ENCODE measurements at places on chromosomes 13 and 19.

DNA sequence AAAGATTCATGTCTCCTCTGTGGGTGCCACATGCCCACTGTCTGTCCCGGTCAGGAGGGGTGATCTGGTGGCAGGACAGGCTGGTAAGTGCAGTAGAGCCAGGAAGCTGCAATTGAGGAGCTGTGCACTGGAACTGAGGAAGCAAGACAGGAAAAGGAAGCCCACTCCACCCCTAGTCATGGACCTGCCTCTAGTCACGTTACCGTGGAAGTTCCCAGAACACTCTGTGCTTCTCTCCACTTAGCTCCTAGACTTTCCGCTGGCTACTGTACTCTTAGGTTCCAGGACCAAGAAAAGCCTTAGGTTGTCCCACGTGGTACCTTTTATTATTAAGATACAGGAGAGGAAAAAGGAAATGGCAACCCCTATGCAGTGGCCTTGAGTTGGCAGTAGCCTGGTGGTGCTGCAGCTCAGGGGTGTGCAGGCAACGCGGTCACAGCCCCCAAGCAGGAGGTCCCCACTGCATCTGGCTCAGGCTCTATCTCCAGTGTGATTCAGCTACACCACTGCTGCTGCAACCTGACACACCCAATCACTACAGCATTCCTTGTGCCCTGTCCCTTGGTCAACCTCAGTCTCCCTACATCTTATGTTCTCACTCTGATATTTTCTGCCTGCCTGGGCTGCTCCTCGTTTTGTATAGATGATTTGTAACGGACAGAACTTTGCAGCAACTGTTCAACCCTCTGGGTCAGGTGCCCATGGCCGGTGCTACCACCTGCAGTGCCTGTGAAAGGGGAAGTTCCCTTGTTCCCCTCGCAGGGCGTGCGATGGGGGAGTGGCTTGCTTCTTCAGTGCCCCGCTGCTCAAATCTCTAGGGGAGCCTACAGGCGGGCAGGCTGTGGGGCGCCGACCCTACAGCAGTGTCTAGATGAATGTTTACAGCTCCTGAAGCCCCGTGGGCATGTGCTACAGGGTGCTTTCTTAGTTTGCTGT, 24.4 kb upstream of the GPR12 start:
- DNase-seq = peak; percentile 83

DNA sequence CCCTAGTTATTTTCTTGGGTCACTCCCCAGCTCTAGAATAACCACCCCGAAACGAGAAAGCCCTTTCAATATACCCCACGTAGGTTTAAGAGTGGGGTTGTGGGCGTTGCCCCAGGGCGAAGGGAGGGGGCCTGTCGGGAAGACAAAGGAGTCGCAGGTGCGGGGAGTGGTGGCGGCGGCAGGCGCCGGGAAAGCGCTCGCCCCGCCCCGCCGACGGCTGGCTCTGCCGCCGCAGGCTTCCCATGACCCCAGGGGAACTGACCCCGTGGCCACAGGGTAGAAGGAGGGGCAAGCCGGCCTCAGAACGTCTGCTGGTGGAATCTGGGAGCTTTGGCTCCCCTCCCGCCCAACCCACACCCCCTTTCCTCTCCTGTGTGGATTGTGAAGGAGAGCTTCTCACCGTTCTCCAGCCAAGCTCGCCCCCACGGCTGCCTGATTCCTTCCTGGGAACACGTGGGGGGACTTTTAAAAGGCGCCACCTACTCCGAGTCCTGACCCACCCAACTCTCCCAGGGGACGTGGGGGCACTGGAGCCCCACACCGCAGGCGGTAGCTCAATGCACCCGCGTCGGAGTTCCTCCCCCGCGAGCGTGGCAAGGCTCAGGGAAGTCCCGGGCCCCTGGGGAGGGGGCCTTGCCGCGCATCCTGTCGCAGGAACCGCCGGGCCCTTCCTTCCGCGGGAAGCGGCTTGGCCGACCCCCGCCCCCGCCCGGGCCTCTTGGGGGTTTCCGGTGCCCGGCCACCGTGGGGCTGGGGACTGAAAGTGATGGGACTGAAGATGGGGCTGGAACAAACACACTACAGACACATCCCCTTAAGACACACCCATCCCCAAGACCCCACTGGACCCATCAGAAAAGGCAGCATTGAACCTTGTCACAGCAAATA, 5.5 kb downstream of the IER2 start:
- DNase-seq = peak; percentile 77

- no peak for DNase-seq
Observed at GRCh38 chr13:111065698-111066097, 49.4 kb upstream of the ARHGEF7 start.

DNA sequence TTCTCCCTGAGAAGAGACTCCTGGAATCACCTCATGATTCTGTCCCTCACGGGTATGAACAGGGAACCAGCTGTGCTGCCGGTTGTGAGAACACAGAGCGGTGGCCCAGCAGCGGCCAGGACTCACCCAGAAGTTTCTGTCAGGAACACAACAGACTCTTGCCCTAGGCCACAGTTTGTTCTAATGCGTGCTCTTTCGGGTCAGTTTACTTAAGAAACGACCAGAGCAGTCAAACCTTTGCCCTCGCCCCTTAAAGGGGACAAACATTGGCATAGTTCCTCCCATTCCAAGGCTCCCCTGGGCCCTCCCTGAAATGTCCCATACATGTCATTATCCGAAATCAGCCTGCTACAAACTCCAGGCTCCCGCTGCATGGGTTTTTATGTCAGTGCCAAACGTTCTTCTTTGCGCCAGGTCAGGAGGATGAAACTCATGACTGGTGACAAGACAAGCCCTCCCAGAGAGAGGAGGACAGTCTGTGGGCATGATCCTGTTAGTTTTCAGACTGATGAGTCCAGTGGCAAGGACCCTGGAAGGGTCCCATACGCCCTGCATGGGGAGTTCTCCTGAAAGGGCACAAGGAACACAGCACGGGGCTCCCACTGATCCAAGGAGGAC, 18.3 kb downstream of the ZIC5 start:
- no peak for DNase-seq

DNA sequence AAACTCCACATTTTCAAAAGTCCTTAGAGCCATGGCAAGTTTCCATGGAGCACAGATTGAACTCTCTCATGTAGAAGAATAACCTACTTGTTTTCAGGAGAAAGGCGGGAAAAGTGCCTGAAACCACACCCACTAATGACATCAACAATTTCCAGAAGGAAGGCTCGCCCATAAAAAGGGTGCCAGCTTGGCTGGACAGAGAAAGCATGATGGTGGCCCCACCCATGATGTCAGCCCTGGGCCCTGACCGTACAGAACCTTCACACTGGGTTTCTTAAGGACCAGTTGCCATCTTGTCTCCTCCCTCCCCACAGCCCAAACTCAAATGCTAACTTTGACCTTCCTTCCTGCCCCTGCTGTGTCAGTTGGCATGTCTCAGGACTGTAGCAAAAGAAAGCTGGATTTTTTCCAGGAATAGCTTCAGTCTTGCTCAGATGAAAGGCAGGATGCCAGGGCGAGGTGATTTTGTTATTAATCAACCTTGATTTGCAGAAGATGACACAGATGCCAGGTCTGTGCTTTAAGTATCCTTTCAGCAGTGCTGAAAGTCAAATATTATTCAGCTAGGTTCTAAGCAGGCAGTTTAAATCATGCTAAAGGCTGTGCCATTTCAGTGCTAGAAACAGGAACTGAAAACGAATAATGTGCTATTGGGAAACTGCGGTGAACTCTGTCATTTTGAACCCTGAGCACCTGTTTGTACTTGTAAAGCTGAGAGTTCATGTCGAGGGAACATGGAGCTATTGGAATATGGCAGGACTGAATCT, 89.5 kb upstream of the RFC3 start:
- DNase-seq = no peak

DNA sequence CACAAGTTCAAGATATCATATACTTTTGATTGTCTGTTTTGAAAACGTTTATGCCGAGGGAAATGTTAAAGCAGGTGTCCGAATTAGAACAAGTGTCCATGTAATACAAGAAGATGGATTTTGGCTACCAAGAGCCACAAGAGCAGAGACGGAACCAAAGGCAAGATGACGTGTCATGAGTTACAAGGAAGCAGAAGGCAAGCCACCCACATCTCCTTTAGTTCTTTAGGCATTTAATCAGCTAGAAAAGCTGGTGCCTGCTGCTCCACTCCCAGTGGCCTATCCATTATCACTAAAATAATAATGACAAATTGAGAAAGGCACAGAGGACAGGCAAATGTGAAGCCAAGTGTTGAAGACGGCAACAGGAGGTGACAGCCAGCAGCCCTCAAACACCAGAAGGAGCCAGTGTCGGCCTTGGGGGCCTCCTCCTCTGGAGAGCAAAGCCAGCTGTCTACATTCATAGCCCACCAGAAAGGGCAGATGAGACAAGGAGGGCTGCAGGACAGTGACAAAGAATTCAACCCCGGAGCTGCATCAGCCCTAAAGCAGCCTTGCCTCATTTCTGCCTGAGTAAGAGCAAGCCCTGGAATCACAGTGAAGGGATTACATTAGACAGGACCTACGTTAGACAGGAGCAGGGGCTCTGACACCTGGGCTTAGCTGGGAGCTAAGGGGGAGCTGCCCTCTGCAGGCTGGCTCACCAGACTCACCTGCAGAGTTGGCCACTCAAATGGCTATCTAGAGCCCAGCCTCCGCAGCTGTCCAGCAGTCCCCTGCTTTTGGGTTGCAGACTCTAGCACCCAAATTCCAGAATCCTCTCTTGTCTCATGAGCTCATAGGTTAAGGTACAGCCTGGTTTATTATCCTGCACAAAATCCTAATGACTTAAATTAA, 569.9 kb downstream of the UQCRFS1 start:
- no peak for DNase-seq

DNA sequence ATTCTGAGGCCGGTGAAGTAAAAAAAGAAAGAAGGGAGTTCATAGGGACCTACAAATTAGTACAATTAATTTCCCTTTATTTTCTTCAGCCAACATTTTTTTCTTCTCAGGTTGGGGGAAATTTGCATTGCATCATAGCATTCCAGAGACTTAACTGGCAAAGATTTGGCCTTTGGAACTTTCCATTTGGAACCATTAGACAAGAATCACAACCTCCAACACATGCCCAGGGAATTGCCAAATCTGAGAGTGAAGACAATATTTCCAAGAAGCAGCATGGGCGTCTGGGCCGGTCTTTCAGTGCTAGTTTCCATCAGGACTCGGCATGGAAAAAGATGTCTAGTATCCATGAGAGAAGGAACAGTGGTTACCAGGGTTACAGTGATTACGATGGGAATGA, 6.4 kb upstream of the ERCC5 start:
- DNase-seq = no peak

Measured in hematopoietic multipotent progenitor cell (in vitro differentiated cells).